ENCODE measurements at places on chromosomes 11 and 22.

DNA sequence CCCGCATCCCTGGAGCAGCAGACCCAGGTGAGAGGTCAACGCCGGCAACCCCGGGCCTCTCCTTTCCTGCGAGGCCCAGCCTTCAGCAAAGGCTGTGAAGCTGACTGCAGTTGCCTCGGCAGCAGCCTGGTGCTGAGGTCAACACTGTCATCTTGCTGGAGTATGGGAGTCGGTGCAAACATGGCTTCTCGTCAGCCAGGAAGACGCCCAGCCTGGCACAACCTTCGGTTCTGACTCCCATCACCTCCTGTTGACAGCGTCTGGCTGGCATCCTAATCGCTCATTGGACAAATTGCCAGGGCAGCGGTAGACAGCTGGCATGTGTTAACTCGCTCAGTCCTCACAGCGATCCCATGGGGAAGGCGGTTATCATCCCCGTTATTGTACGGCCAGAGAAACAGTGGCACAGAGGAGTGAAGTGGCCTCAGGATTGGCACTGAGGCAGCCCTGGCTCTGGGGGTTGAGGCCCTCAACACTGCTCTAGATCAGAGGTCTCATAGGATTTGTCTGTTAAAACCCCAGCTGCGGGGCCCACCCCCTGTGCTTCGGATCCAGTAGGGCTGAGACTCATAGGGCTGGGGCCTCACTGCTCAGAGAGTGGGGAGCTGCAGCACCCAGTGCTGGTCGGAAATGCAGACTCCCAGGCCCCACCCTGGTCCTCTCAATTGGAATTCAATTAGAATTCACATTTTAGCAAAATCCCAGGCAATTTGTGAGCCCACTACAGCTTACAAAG, 39.3 kb upstream of the TP53I11 start:
- DNase-seq: no peak

GRCh38 chr11:113377681-113378412, 9.7 kb upstream of the ANKK1 start:
- peak; percentile 60 for DNase-seq

- peak; percentile 75 for DNase-seq
These were observed 16.0 kb downstream of the SLC43A1 start for GRCh38 chr11:57499413-57499982.

DNA sequence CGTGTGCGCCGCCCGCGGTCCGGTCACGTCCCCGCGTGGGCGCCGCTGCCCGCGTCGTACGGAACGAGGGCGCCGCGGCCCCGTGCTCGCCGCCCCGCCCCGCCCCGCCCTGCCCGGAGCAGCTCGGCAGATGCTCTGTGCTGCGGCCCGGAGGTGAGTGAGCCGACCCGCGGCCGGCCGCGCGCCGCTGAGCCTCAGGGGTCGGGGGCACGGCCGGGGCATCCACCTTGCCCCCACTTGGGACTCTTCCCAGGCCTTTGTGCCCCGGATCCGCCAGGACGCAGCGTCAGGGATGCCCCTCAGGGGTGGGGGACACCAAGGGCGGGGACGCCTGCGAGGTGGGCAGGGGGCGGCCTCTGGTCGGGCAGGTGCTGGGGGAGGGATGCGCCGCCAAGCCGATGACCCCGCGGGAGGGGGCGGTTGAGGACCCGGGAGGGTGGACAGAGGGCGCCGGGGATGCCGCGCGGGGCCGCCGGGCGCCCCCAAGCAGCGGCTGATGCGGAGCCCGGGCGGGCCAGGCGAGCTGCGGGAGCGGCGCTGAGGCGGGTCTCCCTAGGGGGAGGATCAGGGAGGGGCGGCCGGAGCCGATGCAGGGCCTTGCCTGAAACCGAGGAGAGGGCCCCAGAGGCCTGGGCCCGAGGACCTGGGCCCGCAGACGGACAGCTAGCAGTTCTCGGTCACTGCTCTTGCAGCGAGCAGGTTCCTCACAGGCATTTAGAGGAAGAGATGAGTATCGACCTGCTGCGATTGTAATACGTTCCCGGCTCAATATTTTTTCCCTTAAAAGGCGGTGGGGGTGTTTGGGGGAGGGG, at the start of gene GNAZ:
TSS of gene GNAZ (plus strand) at position 102 of the 812 bp plus-strand sequence. CDS start 25,177 bp downstream, outside the sequence.
- no peak for DNase-seq

DNA sequence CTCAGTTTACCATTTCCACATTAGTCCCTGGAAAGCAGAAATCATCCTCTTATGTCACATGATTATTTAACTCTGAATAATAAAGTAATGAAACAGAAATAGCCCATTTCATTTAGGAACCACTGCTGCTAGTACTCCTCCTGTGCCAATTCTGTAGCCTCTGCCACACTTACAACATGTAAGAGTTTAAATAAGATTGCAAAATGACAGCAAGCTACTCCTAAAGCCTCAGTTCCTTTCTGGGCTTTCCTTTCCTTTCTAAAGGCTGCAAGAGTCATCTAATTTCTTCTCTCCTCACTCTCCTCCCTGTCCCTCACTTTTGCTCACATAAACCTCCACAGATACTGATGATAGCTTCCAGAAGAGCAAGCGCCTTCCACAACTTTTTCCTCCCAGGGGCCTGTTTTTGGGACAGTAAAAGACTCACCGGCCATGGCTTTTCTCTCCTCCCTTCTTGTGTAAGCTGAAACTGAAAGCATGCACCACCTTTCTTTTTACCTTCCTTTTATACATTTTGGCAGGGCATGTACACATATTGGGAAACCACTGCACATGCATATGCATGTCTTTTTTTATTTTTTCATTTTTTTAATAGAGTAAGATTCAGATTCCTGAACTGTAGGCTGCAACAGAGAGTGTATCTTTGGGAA, 38.5 kb downstream of the CARD18 start:
- no peak for DNase-seq

DNA sequence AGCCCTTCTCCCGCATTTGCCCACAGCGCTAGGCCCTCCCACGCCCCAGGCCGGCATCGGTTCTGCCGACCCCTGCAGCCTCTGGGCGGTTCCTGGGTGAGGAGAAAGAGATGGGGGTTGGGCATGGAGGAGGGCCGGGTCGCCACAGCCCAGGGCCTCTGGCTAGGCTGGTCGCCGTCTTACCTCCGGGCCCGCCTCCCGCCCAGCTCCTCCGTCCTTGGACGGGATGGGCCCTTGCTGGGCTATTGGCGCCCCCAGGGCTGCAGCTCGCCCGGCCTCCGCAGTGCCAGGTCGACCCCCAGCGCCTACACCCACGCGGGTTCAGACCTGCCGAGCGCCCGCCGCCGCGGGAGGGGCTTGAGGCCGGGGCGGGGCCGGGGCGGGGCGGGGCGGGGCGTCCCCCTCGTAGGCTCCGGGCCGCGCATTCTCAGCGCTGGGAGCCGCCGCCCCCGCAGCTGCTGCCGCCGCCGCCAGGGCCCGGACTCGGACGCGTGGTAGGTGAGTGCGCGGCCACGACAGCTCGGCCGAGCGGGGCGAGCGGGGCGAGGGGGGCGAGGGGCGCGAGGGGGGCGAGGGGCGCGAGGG, at the start of gene CD151:
TSS of gene CD151 (plus strand) at position 424 of the 585 bp plus-strand sequence. CDS start 3,118 bp downstream, outside the sequence.
- DNase-seq: no peak

DNA sequence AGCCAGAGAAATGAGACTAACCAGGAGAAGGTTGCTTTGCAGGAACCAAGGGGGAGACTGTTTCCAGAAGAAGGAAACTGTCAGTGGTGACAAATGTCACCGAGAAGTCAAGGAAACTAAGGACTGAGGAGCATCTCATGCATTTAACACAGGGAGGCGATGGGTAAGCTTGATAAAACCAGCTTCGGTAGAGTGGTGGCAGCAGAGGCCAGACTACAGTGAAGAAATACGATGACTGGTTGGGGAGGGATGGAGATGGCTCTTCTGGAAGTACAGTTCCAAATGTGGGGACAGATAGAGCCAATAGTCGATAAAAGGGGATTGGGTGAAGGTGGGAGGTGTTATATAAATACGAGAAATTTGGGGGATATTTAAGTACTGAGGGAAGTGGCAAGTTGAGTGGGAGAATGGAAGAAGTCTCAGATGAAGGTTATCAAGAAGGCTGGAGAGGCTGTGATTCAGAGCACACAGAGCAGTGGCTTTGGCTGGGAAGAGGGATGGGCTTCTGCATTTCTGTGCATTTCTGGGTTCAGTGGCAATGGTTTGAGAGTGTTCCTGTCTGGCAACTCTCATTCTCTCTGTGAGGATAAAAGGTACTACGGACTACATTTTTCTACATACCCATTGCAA, 29.2 kb downstream of the SC5D start:
- DNase-seq: no peak

- no peak for DNase-seq
These were observed 84.5 kb downstream of the CACNA1I start for GRCh38 chr22:39655004-39655579.

DNA sequence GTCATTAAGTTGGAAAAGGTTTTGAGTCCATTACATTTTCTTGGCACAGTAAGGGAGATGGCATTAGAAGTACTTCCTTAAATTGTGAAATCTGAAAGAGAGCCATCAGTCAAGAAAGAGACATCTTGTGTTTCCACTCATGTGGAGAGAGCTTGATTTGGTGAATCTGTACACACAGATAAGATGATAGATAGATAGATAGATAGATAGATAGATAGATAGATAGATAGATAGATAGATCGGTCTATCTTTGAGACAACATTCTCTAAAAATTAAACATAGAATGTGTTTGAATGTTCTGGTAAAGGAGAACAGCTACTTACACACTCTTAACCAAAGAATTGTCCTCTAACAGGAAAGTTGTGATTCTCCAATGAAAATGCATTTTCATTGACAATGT, 76.2 kb downstream of the TTC17 start:
- DNase-seq: no peak

GRCh38 chr11:9535189-9535781, 38.2 kb upstream of the WEE1 start:
- DNase-seq: no peak

DNA sequence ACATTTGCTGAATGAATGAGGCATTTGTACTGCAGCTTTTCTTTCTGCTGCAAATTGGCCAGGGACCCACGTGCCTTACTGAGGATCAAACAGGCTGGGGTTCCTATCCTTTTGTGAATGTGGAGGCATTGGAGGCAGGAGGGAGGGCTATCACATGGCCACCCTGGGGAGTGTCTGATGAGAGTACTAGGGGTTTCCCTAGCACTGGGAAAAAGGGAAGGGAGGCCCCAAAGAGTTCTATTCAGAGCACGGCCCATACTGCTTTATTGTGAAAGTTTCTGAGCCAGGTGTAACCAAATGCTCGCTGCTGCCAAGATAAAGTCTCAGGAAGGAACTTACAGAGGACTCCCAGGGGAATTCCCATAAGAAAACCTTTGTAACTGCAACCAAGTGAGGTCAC, 78.4 kb upstream of the ANO1 start:
- DNase-seq: no peak

GRCh38 chr11:123176785-123177184, 18.3 kb downstream of the CLMP start:
- no peak for DNase-seq

GRCh38 chr11:116353589-116353988, 419.2 kb downstream of the BUD13 start:
- no peak for DNase-seq

GRCh38 chr11:96338910-96339705, 3.9 kb downstream of the MAML2 start:
- DNase-seq: no peak

DNA sequence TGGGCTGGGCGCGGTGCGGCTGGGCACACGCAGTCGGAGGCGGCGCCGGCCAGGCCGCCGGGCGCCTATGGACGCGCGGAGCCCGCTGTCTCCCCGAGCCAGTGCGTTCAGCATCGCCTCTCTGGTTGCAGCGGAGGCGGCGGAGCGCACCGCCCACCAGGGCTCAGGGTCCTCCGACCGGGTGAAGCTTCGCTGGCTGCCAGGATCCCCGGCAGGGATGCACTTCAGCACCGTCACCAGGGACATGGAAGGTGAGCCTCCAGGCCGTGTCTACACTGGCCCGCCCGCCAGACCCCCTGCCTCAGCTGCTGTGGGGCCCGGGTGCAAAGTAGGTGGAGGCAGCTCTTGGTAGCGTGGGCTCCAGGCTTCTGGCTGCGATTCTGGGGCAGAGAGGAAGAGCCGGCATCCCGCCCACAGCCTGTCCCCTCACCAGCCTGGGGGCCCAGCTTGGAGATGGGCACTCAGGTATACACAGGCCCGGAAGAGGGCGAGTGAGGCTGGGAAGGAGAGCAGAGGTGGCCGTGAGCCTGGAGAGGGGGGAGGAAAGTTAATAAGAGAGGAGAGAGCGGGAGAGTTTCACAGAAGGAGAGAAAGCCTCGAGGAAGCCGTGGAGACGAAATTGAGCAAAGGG, 1.0 kb upstream of the TBX1 start:
- DNase-seq: no peak

DNA sequence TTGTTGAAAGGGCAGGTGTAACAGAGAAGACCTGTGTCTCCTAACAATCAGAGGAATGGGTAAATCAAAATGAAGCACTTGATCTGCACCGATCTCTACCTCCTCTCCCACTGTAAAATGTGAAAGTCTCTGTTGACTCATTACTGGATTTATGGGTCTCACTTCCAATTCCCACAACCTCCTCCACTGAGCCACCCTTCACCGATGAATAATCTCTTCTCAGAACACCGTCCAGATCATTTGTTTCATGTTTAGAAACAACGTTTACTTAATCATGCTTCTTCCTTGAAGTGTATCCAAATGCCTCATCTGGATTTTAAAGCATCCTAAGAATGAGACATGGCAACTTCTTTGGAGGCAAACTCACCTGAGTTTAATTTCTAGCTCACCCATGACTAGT, 643.6 kb downstream of the ETS1 start:
- no peak for DNase-seq

DNA sequence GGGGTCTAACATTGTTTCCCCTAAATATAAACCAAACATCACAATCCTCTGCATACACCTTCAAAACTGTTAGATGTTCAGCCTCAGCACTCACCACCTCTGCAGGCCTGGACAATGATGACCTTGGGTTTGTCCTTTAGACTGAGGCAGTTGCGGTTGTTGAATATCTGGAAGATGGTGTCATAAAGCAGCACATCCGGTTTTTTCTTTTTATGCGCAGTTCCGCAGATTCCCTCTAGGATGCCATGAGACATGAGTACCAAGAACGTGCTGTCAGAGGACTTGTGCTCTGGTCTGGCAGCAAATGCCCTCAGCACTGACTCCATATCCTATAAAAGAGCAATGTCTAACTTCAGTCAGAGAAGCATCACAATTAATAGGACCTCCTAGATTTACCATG, 22.8 kb downstream of the CASP5 start:
- DNase-seq: peak; percentile 27

DNA sequence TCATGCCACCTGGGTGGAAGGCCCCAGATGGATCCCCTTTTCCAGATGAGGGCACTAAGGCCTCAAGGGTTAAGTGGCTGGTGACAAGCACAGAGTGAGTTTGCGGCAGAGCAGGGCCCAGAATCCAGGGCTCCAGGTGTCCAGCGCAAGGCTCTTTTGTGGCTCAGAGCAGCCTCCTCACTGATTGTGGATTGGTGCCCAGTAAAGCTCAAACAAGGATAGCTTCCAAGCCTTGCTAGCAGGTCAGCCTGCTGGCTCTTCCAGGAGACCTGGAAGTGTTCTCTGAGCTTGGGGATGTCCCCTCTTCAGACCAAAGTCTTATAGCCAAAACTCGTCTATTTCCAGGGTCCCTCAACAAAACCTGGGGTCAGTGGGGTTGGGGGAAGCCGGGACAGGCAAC, 167.6 kb upstream of the SYT13 start:
- no peak for DNase-seq
